ENCODE measurements at places on chromosomes 5 and 9. TPM values are rescaled to one million over a fixed set of nuclear protein-coding genes. Genes with fewer than 3 reads are reported as not detected.

Gene PKD2L2
- not detected for total RNA-seq

Gene ACOT12
- total RNA-seq: not detected

Gene CRHBP
- total RNA-seq: not detected

Gene GNA14
- total RNA-seq: not detected

Gene SLC36A3
- not detected for total RNA-seq

Gene SNAPC3
- 27.4 TPM for total RNA-seq

Gene CAPSL
- total RNA-seq: not detected

Gene SLC6A3
- 0.08 TPM for total RNA-seq

Gene DPM2
- 54.2 TPM for total RNA-seq

Gene PAEP
- total RNA-seq: not detected

Gene SPATA31E1
- total RNA-seq: not detected

Gene KIF27
- 3.4 TPM for total RNA-seq

Gene PCDHB16
- not detected for total RNA-seq

Gene BNC2
- total RNA-seq: not detected

Gene GMCL2
- not detected for total RNA-seq

Gene BBLN
- 77.6 TPM for total RNA-seq

Gene ZNF354C
- total RNA-seq: 9.4 TPM

Gene LCN1
- not detected for total RNA-seq

Gene DBN1
- 87.0 TPM for total RNA-seq

Gene CCL27
- 0.43 TPM for total RNA-seq

Gene CNTNAP3
- not detected for total RNA-seq

Gene CDC20B
- 0.28 TPM for total RNA-seq

Gene TAF1L
- 0.06 TPM for total RNA-seq

Gene MYO10
- total RNA-seq: not detected

Gene S100Z
- total RNA-seq: 1.4 TPM

Gene PDCD1LG2
- total RNA-seq: 0.44 TPM

Gene DYNC2I2
- total RNA-seq: 37.7 TPM

Gene TEK
- not detected for total RNA-seq

Gene FOXD1
- not detected for total RNA-seq

Gene COL15A1
- 0.42 TPM for total RNA-seq

Gene CACFD1
- total RNA-seq: 2.3 TPM

Gene PHF24
- not detected for total RNA-seq

Gene GARIN3
- total RNA-seq: not detected

Gene CDKN2B-AS1
- 3.7 TPM for total RNA-seq

Gene TMOD1
- total RNA-seq: 0.79 TPM

Gene PCDHGA5
- total RNA-seq: 0.23 TPM
